ENCODE measurements at places on chromosomes 2 and 18.

DNA sequence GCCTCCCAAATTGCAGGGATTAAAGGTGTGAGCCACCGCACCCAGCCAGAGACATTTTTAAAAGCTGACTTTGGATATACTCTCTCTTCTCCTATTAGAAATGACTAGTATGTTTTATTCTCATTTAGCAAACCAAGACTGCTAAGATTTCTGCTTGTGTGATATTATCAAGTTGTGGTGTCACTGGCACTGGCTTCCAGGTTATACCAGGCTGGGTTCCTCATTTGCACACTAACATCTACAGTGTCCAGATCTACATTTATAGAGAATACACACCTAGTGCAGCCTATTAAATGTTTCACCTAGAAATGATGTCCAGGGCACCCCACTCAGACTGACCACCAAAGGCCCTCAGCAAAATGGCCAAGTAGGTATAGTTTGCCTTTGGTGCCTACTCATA is 265.3 kb upstream of the STON1 start:
- DNase-seq = no peak

DNA sequence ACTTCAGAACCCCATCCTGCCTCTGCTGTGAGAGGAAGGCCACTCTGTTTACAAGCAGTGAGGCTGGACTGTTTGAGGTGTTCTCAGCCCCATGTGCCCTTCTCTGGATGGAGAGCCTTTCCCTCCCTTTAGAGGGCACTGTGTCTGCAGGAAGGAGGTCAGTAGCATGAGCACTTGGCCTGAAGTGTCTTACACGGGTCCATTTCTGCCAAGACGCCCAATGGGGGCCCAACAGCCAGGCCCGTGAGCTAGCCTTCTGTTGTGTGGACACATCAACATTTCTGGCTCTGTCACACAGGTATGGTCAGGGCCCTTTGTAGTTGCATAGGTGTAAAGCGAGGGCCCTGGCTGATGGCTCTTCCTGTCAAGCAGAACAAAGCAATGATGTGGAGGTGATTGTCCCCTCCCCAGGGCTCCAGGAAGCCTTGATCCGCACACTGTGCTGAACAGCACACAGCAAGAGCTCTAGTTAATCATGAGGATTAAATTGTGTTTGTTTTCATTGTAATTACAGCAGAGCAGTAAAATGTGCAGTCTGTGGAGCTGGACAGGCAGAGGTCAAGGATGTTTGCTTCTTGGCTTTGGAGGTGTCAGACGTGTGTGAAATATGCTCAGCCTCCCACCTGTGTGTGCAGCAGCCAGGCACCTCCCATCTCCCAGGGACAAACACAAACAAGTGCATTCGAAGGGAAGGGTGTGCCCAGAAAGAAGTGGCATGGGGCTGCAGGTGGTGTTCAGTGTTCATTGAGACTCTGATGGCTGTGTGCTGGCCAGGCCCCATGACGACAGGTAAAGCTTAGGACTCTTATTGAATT is 132.1 kb downstream of the SH3RF3 start:
- DNase-seq = no peak

- no peak for DNase-seq
These were observed 63.4 kb downstream of the INPP4A start for GRCh38 chr2:98507891-98508708.

GRCh38 chr2:95376311-95377215 is 25.9 kb upstream of the FAHD2A start:
- no peak for DNase-seq

DNA sequence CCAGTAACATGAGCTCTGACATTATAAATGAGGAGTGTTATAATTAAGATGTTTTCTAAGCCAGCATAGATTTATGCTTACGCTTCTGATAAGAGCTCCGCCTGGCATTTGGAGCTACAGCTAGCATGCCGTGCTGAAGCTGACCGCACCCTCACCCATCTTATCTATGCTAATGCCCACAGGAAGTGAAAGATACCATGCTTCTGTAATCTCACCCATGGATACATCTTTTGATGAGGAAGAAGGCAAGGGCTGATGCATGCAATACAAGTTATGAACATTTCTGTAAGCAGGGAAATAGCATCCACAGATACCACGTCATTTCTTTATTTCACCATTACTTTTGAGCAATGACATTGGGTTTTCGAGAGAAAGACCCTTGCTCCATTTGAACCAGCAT is 82.3 kb downstream of the ARL4C start:
- no peak for DNase-seq

DNA sequence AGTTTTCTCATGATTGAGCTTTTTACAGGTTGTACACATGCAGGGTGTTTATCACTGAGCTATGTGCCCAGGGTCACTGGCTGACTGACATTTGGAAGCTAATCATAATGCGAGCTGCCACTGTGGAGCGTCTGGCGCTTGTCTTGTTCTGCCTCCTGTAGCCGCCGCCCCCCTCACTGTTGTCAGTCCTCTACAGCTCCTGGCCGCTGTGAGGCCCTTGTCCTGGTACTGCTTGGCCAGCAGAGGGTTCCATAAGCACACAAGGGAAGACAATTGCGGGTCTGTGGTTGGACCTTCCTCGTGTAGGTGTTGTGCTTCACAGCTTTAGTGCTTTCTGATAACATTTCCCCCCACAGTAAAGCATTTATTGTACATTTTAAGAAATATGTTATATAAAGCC is 105.6 kb upstream of the LDLRAD4 start:
- no peak for DNase-seq

- no peak for DNase-seq
These were observed 56.3 kb downstream of the GLI2 start for GRCh38 chr2:120791962-120792297.

DNA sequence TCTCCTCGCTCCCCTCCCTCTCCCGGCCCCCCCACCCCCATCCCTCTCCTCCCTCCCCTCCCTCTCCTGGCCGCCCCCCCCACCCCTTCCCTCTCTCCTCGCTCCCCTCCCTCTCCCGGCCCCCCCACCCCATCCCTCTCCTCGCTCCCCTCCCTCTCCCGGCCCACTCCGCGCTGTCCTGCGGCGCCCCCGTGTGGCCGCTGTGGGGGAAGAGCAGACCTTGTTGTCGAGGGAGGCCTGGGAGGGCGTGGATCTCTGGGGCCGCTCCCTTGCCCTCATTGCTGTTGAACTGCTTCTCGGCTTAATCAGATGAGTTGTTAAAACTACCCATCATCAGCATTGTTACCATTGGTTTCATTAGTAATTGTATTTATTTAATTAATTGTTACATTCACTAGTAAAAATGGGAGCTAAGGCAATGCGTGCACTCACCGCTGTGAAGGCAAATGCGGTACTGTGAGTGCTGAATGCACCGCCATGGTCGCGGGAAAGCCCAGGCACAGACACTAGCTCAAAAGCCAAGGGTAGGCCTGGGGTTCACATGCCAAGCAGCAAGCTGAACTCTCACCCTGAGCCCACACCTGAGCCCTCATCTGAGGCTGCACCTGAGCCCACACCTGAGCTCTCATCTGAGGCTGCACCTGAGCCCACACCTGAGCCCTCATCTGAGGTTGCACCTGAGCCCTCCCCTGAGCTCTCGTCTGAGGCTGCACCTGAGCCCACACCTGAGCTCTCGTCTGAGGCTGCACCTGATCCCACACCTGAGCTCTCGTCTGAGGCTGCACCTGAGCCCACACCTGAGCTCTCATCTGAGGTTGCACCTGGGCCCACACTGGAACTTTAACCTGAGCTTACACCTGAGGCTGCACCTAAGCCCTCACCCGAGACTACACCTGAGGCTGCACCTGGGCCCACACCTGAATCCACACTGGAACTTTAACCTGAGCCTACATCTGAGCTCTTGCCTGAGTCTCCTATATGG is 8.8 kb downstream of the RTP5 start:
- DNase-seq = no peak

DNA sequence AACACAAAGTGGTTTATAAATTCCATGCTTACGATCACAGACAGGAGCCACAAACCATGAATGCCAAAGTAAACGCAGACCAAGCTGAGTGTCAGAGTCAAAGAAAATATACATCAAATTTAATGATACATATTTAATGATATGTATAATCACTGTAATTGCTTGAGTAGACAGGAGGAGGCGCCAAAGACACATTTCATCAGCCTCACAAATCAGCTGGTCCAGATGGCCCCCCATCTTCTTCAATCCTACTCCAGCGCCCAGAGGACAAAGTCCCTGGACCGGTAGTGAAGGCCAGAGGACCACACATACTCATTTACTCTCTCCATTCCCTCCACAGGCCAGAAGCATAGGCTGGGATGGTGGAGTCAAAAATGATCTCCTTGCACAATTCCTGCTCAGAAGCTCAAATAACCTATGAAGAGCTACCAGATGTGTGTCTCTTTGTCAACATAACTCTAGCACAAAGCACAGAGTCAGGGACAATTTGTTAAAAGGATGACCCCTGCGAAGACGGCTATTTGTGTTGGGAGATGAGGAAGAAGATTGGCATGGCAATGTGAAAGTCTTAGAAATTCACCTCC is 149.3 kb upstream of the PGAP1 start:
- no peak for DNase-seq

DNA sequence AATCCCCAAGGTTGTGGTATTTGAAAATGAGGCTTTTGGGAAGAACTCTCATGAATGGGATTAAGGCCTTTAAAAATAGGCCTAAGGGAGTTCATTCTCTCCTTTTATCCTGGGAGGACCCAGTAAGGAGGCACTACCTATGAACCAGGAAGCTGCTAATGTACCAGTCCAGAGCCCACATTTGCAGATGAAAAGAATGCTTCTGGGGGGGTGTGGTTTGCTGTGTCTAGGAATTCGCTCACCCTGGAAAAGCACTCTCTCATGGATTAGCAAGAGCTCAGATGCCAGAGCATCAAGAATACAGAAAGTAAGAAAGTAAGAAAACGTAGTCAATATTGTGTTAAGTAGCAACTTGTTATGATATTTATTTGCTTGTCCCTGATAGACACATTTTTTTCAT is 785.7 kb upstream of the GYPC start:
- DNase-seq = no peak

- no peak for DNase-seq
These were observed 111.8 kb downstream of the UGGT1 start for GRCh38 chr2:128202791-128203190.

DNA sequence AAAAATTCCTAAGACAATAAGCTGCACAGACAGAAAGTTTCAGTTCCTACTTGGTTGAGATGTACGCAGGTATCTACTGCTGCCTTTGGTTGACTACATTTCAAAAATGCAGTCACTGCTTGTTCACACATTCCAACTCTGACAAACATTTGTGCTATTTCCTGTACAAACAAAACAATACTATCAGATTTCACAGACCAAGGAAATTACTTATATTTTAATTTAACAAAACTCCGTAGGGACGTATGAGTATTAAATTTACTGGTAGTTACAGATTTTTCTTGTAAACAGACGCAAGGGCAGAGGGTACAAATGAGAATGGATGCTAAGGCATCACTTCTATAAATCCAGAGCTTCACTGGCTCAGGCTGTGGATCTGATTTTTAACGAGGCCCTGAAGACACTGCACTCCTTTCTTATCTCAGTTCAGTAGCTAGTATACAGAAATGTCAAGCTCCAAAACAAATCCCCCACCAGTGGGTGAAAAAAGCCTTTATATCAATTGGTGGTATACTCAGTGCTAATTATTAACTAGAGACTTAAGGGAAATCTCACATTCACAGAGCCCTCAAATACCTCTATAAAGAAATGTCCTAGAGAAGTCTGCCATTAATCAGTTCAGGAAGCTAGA is 31.7 kb upstream of the TTC32 start:
- DNase-seq = no peak

- DNase-seq = no peak
These were observed 55.7 kb downstream of the COA5 start for GRCh38 chr2:98552499-98553179.

DNA sequence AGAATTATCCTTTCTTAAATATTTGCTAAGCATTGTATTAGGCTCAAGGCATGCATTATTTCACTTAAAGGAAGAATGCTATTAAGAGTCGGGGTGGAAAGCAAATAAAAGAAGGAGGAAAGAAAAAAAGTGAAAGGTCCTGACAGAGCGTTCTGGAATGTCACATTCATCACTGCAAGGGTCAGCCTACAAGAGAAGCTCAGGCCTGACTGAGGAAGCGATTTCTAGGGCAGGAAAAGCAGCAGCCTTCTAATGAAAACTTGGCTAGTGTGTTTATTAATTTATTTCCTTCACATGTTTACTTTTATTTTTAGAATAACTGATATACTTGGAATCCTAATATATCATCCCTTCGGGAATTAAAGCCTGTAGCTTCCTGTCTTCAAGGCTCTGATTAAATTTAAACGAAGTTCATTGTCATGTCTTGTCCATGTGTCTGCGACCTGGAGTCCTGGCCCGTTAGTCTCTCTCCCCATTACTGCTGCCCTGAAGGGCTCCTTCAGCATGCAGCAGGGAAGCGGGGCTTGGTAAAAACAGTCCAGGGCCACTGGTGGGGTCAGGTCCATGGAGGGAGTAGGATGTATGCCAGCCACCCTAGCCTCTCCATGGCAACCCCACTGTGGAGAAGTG is 119.2 kb upstream of the CCDC68 start:
- no peak for DNase-seq

- no peak for DNase-seq
These were observed 93.5 kb downstream of the POLR1A start for GRCh38 chr2:86012007-86012712.

DNA sequence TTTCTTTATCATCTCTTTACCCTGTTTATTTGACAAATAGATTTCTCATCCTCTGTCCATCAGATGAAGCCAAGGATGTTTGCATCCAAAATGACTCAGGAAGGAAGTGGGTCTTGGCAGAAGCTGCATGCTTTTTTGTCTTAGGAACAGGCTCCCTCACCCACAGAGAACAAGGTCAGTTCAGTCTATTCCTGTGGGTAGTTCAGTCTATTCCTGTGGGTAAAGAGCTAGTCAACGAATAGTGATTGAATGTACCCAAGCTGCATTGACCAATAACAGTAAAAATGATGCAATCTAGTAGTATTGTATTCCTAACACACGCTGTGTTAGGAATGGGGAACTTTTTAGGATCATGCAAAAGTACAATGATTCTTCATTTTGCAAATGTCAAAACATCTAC is 290.8 kb upstream of the TANK start:
- DNase-seq = no peak

- DNase-seq = no peak
These were observed 72.9 kb downstream of the TSN start for GRCh38 chr2:121828281-121828731.

Data from NCI-H2107 (cell line).